ENCODE measurements at places on chromosomes 5 and 9. TPM values are rescaled to one million over a fixed set of nuclear protein-coding genes. Genes with fewer than 3 reads are reported as not detected.

Gene GLIPR2
- total RNA-seq, result 31.9 TPM

Gene TMEM252
- not detected for total RNA-seq

Gene STOML2
- total RNA-seq, result 84.5 TPM

Gene TMC1
- total RNA-seq, result not detected

Gene SPINK7
- not detected for total RNA-seq

Gene CKMT2
- total RNA-seq, result not detected

Gene IFNA21
- total RNA-seq, result not detected

Gene C6
- total RNA-seq, result not detected

Gene LRRC19
- not detected for total RNA-seq

Gene GFPT2
- not detected for total RNA-seq

Gene LHX3
- not detected for total RNA-seq

Gene IL3
- not detected for total RNA-seq

Gene FOXD4L6
- total RNA-seq, result 0.10 TPM

Gene CDH9
- not detected for total RNA-seq

Gene ANKRD18B
- total RNA-seq, result not detected
